ENCODE measurements at places on chromosomes 6 and 20.

GRCh38 chr20:19501476-19502115 lies 256.5 kb upstream of the RIN2 start:
- DNase-seq, result no peak

DNA sequence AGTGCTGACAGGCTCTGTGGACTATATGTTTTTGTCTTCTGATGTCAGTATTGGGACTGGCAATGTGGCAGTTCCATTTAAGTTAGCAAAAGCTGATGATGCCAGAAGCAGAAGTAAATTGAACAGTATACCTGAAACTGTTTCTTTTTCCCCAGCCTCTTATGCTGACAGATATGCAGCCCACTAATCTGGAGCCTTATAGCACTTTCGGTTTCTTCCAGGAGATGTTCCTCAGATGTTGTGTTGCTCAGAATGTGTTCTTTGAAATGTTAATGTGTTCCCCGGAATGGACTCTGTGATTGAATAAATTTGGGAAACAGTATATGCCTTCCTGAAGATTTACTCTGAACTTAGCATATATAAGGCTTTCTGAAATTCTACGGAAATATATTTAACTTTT lies 80.7 kb upstream of the MRAP2 start:
- DNase-seq, result no peak

GRCh38 chr20:46483879-46484278 lies 29.5 kb downstream of the ZNF334 start:
- DNase-seq, result no peak

DNA sequence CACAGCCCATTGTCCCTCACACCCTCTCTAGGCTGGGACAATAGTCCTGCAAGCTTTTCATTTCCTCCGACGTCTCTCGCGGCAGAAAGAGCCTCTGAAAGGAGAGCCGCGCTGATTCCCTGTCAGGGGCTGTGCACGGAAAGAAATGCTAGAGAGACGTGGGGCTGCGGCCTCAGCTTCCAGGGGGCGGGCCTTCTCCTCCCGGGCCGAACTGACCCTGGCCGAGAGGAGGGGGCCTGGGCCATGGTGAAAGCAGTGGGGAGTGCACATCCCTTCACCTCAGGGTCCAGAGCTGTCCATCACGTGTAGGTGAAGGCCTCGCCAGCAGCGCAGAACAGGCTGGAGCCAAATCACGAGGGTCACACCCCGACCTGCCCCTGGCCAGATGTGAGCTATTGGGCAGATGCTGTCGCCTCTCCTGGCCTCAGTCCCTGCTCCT lies 220.4 kb downstream of the TAF4 start:
- no peak for DNase-seq

GRCh38 chr6:35906499-35906846 lies 14.4 kb downstream of the SRPK1 start:
- no peak for DNase-seq

GRCh38 chr20:35907017-35907701 lies 47.1 kb downstream of the SCAND1 start:
- no peak for DNase-seq

DNA sequence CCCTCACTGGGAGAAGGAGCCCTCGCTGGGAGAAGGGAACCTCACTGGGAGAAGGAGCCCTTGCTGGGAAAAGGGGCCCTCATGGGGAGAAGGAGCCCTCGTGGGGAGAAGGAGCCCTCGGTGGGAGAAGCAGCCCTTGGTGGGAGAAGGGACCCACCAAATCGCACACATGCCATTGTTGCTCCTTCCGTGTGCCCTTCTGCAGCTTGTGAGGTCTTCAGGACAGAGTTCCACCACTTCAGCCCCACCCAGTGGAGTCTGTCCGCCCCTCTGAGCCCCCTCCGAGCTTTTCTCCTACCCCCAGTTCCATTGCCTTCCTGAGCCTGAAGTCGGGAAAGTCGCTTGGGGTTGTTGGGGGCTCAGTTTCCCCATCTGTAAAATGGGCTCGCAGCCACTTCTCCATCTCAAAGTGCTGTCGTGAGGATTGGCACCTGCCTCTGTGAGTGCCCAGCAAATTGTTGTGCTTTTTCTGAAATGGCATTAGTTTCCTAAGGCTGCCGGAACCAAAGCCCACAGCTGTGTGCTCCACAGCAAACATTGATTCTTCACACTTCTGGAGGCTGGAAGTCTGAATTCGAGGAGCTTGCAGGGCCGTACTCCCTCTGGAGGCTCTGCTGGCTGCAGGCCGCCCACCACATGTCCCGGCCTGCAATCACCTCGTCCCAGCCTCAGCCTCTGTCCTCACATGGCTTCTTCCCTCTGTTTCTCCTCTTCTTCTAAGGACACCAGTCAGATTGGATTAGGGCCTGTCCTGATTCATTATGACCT lies 124.7 kb upstream of the PMEPA1 start:
- no peak for DNase-seq

DNA sequence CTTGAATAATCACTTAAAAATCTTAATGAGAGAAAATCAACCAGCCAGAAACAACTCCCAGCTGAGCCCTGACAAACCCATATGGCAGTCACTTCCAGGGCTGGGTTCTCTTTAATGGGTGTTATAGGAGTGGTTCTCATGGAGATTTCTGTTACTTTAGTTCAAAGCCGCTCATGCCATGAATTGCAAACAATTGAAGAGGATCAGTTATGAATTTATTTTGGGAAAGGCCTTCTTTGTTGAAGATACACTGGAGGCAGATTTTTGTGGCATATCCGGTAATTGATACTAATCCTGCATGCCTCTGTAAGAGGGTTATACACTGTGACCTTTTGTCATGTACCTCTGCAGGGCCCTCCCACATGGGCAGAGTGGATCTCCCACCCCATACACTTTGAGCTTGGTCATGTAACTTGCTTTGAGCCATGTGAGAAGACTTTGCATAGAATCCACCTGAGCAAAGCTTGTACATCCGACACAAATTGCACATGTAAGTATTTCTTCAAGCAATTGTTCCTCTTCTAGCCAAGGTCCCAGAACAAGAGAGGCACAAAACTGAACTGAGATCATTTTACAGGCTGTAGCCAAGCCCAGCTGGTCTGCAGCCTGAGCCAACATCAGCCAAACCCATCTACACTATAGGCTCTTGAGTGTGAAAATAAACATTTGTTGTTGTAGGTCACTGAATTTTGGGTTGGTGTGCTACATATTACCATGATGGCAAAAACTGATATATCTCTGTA lies 492.3 kb downstream of the PREX1 start:
- DNase-seq, result no peak

GRCh38 chr6:30931969-30932645 lies at the start of gene SFTA2:
TSS of gene SFTA2 (minus strand) at chr6:30932170. CDS start at chr6:30932096, 74 bp downstream.
- DNase-seq, result no peak

DNA sequence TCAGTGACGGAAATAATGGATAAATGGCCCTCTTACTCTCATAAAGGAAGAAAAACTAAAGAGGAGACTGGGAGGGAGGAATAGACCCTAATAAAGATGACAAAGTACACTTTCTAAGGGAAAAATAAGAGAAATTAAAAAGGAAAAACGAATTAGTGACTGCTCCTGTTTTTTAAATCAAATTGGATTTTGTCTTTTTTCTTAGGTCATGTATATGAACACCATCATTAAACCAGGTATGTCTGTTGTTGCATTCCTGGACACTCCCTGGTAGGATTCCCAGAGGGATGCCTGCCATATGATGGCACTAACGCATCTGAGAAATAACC lies 59.4 kb upstream of the BTN3A2 start:
- DNase-seq, result no peak

DNA sequence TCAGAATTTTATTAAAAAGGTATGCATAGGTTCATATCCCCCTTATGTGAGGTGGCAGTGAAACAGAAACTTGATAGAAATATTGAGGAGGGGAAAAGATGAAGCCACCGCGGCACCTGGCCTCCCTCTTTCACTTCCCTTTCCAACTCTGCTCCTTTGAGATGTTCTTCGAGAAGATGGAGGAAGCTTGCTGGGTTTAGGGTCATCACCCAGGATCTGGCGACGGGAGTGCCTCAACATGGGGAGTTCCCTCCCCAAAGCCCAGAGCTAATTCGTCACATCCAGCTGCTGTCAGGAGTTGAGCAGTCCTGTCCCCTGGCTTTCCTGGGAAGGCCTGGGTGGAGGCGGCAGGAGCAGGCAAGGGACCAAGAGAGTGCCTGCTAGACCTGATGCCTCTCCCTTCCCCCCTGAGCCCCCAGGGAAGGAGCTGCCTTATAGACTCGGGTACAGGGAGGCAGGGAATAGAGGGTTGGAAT lies 29.1 kb downstream of the RREB1 start:
- no peak for DNase-seq

- no peak for DNase-seq
Observed at GRCh38 chr20:22526512-22527012, 57.8 kb downstream of the FOXA2 start.

DNA sequence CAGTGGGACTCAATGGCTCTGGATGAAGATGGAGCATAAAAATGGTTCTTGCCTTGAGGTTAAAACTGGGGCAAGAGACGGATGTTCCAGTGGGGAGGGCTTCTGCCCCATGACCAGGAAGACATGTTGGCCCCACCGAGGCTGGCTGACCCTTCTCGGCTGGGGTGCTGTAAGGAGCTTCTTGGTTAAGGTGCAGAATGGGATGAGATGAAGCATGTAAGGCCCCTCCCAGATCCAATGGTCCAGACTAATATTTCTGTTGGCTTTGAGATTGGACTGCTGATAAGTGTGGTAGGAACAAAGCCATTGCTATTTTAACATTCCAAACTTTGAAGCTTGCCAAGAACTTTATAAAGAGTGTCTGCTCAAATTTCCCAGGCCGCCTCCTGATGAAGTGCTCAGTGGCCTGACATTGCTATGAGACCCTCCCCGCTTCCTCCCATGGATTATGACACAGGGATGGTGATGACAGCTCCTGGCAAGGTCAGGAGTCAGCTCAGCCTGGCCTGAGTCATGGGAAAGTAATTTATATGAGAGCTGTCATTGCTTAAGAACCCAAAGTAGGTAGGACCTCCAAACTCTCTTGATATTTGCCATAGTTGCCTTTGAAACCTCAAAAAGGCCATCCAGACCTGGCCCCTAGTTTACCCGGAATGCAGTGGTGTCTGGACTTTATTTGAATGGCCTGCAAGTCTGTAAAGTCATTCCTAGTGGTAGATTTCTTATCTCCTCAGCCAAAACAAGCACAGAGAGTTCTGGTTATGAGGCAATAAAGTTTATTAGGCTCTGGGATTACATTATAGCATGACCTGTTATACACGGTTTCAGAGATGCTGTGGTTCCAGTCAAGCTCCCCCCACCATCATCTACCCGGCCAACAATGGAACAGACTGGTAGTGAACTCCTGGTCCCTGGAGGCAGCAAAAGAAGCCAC lies 55.2 kb downstream of the TGM2 start:
- peak; percentile 90 for DNase-seq

DNA sequence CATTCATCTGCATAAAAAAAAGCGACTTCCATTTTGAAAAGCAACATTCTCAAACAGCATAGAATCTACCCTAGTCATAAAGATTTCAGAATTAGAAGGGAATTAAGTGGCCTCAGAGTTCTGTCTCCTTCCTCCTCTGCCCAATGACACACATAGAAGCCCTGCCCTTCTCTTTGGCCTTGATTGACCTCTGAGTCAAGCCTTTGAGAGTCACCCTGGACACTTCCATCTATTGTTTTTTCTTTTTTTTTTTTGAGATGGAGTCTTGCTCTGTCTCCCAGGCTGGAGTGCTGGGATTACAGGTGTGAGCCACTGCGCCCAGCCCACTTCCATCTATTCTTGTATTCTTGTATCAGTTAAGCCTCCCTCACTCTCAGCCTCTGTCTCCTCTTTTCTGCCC lies 44.8 kb upstream of the CTNNBL1 start:
- peak; percentile 45 for DNase-seq

DNA sequence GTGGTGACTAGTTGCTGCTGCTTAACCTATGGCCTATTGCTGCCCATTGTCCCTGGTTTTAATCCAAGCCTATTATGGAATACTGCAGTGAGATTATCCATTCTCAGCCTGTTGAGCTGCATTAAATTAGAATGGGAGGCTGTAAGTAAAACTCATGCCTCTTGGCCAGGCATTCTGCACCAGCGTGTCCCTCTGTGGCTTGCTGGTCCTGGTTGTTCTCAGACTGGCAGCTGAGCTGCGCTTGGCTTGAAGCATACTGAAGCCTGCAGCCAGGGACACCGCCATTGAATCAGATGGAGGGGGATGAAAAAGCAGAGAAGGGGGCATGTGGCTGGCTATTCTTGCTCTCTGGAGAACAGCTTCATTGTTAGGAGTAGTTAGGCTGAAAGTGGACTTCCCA lies 15.6 kb downstream of the LRRN4 start:
- no peak for DNase-seq

DNA sequence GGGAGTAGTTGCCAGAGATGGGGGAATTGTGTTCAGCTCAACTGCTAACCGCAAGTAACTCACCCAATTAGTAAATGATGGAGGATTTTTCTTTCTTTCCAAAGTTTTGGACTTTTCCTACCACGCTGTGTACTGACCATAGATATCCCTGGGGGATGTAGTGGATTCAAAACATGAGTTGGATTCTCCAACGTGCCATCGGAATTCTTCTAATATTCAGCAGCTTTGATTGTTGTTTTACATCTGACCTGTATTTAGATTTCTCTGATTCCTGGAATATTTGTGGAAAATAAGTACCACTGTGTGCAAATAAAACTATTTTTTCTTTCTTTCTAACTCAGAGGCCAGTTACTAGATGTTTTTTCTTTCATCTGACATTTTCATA lies 1.1 kb downstream of the CCDC170 start:
- DNase-seq, result no peak

DNA sequence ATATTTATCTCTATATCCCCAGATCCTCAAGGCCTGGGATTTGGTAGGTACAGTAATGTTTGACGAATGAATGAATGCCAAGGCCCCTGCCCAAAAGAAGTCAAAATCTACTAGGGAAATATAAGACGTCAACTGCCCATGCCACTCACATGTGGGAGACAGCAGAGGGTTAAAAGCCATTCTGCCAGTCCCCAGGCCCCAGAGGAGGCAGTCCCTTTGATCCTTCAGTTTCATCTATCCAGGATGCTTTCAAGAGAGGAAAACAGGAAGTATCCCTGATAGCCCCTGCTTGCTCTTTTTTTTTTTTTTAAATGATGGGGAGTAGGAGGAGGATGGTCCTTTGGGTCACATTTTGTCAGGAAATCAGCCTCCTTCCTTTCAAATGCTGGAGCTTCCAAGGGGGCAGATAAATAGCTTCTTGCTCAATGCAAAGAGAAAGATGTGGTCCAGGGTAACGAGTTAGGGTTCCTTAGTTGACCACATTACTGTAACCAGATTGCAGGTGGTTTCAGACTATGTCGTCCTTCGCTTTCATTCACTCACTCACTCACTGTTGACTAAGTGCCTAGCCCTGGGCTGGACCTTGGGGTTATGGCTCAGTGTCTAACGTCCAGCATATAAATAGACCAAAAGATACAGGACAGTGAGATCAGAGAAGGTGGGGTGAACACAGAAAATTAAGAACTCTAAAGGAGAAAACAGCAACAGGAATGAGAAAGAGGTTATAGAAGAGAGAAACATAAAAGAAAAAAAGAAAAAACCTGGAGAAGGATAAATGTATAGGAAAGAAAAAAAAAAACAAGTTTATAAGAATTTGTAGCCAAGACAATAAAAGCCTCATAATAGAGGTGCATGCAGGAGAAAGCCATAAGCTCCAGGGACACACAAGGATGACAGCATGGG lies 64.6 kb upstream of the PIM1 start:
- DNase-seq, result no peak
